T-helper 1 cell (primary cell): ENCODE measurements at places on chromosomes 3 and 15.

- no peak for DNase-seq
Measured at GRCh38 chr15:52695154-52695553, 16.0 kb upstream of the ATOSA start.

GRCh38 chr3:142652826-142653292 lies 56.7 kb downstream of the PLS1 start:
- DNase-seq = no peak

GRCh38 chr15:61403884-61404283 lies 174.8 kb upstream of the RORA start:
- no peak for DNase-seq

- no peak for DNase-seq
Measured at GRCh38 chr3:64650096-64650622, 37.6 kb downstream of the ADAMTS9 start.

DNA sequence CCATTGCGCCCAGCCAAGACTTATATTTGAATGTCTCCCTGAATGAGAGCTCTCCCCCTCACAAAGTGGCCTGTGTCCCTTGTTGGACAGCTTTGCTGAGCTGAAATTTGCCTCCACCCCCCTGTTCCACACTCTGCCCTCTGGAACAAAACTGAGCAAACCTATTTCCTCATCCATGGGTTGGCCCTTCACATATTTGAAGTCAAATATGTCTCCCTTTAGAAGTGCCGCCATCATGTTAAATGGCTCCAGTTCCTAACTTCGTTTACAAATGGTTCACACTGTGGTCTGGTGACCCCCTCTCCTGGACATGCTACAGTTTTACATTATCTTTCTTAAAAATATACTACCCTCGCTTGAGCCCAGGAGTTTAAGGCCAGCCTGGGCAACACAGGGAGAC lies 4.6 kb downstream of the PLIN1 start:
- no peak for DNase-seq

- peak; percentile 22 for DNase-seq
Measured at GRCh38 chr3:66394019-66394752, 106.6 kb downstream of the LRIG1 start.

DNA sequence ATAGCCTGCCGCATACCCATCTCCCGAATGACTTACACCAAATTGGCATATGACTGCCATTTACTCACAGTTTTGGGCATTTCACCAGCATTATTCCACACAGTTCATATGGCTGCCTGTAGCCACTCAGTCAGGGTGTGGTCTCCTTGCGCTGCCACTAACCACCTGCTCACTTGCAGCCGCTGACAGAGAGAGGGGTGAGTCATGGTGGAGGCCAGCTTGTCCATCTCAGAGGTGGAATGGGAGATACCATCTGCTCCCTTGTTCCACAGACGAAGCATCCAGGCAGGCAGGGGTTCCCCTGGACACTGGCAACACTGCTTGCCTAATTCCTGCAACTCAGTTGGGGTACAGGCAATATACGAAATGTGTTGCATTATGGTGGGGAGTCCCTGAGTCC lies 15.6 kb downstream of the CCRL2 start:
- no peak for DNase-seq

- no peak for DNase-seq
Measured at GRCh38 chr15:66145726-66146182, 107.8 kb downstream of the MEGF11 start.

- DNase-seq = no peak
Measured at GRCh38 chr15:83626171-83626802, 27.6 kb upstream of the ADAMTSL3 start.

DNA sequence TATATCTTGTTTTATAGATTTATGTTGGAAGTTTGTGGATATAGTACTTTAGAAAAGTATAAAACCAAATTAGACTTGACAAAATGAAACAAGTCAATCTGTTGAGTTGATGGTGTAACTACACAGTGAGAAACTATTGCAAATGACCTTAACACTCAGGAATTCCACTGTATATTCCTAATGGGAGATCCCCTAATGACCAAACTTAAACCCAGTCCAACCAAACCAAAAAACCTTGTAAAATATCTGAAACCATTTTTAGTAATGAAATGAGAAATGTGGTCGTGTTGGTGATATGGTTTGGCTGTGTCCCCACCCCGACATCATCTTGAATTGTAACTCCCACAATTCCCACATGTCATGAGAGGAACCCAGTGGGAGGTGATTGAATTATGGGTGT lies 31.9 kb upstream of the ATP13A3 start:
- no peak for DNase-seq

DNA sequence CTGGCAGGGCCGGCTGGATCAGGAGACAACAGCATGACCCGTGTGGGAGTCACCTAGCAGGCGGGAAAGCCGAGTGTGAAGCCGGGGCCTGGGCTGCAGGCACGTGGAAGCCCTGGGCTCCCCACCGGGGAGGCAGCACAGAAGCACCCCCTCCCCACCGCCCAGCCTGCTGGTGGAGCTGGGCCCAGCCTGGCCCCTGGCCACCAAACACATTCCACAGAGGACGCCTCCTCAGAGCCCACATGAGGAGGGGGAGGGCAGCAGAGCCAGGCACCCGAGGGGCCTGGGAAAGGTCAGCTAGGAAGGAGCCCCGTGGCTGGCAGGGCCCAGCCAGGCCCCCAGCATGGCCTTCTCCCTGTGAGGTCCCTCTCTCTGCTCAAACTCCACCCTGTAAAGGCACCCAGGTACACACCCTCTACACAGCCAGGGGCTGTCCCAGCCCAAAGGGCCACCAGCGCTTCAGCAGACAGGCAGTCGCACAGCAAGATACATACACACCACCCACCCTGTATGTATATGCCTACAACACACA lies 4.5 kb downstream of the PLXNB1 start:
- DNase-seq = no peak

GRCh38 chr3:149291178-149291577 lies 42.3 kb downstream of the TM4SF18 start:
- no peak for DNase-seq

- no peak for DNase-seq
Measured at GRCh38 chr3:175267121-175267531, 408.0 kb downstream of the NAALADL2 start.

- no peak for DNase-seq
Measured at GRCh38 chr3:40847551-40847992, 322.8 kb downstream of the ZNF621 start.

DNA sequence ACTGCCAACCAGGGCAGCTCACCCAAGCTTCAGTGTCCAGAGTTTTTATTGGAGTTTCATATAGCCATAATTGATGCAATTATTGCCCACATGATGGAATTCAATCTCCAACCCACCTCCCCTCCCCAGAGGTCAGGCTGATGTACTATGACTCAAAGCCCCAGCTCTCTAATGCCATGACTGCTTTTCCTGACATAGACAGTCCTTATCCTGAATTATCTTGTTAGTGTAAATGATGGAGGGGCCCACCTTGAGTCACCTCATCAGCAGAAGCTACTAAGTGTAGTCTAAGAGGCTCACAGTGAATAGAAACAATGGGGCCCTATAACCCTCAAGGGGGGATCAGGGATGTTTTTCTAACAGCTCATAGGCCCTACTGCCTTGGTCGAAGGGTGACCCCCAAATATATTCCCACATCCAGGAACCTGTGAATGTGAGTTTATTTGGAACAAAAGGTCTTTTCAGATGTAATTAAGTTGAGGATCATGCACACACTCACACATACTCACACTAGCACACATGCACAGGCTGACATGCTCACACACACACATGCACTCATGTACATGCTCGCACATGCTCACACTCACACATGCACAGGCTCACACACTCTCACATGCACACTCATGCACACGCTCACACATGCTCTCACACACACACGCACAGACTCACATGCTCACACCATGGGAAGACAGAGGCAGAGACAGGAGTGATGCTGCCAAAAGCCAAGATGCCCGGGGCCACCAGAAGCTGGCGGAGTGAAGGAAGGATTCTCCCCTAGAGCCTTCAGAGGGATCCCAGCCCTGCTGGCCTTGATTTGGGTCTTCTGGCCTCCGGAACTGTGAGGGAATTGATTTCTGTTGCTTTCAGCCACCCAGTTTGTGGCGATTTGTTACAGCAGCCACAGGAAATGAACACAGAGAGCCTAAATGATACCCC lies 131.2 kb upstream of the SMAD3 start:
- DNase-seq = no peak
